ENCODE measurements at places on chromosomes 4 and X.

GRCh38 chr4:72128741-72129140, 96.9 kb downstream of the NPFFR2 start:
- DNase-seq, result no peak

DNA sequence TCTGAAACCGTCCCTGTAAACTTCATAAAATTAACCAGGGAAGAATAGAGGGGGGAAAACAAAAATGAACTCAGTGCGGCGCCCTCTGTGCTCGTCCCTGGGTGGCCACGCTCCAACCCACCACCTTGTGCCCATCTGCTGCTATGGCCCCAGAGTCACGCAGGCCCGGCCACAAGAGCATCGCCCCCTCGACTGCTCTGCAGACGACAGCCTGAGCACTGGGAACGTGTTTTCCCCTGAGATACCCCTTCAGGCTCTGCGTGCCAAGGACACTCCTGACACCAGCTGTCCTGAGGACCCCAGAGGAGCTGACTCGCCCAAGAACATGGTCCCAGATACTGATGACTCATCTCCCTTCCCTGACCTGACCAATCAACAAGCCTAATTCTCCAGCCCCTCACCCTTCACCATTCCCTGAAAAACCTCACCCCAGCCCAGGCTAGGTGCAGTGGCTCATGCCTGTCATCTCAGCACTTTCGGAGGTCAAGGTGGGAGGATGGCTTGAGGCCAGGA, 64.1 kb upstream of the GPR78 start:
- DNase-seq, result no peak

- DNase-seq, result no peak
Observed at GRCh38 chr4:83267830-83268475, 16.6 kb downstream of the COQ2 start.

- DNase-seq, result no peak
Observed at GRCh38 chrX:522456-522855, 108.1 kb upstream of the SHOX start.

DNA sequence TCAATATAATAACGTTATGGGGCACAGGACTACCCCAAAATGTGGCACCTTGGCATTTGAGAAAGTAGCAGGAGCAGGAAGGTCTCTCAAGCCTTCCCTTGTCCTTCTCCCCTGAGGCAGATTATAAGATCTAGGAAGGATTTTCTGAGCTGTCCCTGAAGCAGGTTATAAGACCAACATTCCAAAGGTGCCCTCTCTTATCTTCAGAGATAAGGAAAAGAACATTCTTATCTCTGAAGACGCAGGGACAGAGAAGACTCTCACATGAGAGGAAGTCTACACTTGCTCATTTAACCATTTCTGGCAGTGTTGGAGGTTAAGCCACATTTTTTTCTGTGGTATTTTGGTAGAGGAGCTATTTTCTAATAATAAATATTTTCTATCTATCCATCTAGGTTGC, 437.9 kb upstream of the MAOA start:
- no peak for DNase-seq

GRCh38 chrX:124497386-124497785, 151.0 kb downstream of the SH2D1A start:
- DNase-seq, result no peak

GRCh38 chr4:46945062-46945461, 36.0 kb upstream of the COX7B2 start:
- DNase-seq, result no peak

DNA sequence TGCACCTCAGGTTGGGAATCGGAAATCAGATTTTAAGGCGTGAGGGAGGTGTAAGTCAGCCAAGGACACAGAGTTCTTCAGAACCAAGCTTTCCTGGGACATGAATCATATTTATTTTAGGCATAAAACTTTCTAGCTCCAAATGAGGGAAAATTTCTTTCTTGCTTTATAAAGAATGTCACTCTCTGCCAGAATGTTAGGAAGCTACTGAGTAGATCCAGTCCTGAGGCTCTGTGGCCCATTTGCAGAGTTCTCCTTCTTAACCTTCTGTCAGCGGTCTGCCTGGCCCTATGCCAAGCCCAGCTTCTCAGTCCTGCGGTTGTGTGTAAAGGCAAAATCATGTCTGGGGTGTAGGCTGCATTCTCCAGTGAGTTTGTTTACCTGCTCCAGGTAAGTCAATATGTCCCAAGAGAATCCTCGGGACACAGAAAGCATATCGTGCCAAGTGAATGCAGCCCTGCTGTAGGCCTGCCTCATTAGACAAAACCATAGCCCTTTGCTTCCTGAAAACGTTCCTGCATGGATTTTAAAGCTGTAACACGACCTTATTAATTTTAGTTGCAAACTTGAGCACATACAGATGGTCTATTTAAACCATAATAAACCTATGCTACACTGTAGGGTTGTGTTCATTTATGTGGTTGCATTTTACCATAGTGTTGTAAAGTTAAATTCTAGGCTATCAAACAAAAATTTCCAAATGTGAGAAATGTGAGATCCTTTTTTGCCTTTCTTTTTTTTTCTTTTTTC, 29.2 kb upstream of the CCNI start:
- peak; percentile 45 for DNase-seq

DNA sequence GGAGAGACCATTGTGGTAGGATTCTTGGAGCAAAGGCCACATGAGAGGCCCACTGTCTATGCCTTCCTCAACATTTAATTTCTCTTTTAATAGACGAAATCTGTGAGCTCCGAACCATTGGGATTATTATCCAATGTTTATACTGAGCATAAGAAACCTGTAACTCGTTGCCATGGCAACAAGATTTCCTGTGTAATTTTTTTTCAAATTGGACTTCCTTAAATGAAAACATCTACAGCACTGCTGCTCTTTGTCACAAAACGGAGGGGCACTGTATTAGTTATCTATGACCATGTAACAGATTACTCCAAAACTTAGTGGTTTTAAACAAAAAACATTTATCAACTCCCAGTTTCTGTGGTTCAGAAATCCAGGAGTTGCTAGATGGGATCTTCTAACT, 38.7 kb downstream of the PPP1R2C start:
- DNase-seq, result no peak

DNA sequence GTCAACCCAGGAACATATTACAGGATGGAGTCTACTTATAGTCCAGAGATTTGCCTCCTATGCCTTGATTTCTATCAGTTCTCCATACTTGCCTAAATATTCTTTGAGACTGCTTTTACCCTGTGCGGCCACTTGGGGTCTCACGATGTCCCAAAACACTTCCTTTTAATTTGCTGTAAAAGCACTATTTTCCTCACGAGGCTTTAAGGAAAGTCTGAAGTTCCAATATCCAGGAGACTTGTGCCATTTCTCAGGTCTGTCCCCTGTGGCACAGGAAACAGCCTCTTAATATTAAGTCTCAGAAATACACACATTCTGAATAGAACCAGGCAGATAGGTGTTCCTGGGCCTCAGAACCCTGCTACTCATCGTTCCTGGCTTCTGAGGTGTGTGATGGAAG, 142.9 kb downstream of the TMEM164 start:
- peak; percentile 30 for DNase-seq

- no peak for DNase-seq
Observed at GRCh38 chrX:40912166-40912565, 173.1 kb upstream of the USP9X start.

DNA sequence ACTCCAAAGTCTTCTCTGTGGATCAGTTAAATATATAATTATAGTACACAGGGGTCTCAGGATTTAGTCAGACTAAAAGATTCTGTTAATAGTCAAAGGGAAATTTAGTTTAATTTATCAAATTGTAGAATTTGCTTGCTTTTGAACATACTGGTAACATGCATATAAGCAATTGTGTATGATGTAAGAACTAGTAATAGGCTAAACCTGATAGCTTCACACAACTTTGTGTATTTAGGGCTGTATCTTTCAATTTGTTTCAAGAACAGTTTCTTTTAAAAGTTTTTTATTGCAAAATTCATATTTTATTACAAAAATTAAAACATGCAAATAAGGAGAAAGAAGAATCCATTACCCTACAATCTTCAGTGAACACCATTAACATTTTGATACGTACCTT, 99.5 kb downstream of the CPE start:
- DNase-seq, result no peak

GRCh38 chr4:56324011-56324610, 63.2 kb downstream of the AASDH start:
- no peak for DNase-seq

- DNase-seq, result no peak
Observed at GRCh38 chrX:46653482-46653881, 79.9 kb downstream of the CHST7 start.

DNA sequence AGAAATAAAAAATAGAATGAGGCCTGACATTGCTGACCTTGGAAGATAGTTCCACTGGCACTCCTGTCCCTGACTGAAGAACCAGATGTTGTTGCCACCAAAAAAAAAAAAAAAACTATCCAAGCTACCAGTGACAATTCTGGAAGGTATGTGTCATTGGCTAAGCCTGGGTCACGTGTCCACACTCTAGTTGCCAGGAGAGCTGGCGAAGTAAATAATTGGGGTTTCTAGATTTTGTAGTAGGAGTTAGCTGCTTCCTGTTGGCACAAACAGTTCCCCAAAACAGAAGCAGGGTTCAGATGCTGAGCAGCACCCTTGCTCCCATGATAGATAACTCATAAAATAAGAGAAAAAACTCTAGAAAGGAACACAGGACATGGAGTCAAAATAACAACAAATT, 20.5 kb downstream of the MND1 start:
- peak; percentile 11 for DNase-seq

DNA sequence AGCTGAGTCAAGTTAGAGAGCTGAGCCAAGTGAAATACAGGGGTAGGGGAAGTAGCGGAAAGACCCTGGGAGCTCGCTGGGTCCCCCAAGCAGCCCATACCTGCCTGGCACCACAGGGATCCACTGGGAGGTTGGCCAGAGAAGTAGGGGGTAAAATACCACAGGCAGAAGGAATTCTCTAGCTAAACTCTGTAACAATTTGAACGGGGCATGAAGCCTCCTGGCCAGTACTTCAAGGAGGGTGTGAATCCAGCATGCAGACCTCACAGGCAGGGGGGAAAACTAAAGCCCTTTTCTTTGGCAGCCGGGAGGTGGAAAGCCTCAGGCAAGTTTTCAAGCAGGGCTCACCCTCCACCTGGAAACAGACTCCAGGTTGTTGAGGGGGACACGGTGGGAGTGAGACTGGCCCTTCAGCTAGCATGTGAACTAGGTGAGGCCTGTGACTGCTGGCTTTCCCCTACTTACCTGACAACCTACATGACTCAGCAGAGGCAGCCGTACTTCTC, 3.7 kb upstream of the UGT2A1 start:
- no peak for DNase-seq

DNA sequence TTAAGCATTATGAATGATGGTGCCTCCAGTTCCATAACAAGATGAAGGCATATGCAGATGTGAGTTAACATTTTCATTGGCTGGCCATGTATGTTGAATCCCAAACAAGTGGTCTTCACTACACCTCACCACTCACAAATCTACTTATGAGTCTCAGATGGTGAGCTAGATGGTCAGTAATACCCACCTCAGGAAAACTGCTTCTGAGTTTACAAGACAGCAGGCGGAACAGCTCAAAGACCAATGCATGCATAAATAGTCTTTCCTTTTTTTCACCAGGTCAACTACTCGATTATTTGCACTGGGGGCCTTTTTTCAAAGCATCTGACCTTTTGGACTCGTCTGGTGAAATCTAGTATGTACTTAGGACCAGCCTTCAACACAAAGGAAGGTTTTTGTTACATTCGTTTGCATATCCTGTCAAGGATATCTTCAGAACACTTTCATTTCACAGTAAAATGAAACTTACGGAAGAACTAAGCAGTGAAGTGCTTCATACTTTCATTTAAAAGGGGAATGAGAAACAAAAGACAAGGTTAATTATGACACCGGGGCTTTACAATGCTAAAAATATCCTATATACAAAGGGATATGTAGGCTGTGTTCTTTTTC, 23.1 kb upstream of the TLR7 start:
- no peak for DNase-seq

GRCh38 chr4:24777536-24778463, 17.6 kb upstream of the SOD3 start:
- no peak for DNase-seq

Measured in AG20443 (cell line).